ENCODE measurements at places on chromosomes 12 and 14.

DNA sequence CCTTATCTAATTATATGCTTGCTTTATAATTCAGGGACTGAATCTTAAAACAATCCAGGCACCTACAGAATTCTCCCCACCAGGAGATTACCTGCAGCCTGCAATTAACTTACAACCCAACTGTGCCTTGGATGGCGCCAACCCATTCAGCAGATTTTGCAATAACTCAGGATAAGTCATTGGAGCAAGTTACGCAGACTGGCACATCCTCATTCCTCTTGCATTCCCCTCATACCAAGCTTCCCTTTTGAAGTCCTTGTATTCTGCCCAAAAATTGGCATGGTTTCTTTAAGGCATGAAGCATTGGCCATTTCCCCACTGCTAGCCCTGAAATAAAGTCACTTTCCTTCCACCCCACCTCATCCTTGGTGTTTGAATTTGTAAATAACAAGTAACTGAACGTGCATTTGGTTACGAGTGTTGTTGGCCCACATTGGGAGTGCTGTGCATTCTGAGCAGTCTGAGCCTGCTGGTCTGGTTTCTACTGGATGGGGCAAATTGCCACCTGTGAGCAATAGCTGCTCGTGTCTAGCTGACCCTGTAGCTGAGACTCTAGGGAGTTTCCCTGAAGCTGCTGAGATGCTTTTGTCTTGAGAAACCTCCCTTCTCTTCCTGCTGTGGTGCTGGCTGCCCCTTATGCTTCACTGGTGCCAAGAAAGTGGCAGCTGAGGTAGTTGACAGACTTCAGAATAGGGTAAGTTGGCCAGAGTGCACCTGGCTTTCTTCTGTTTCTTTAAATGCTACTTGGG, 99.2 kb upstream of the SCAF11 start:
- no peak for DNase-seq

- peak; percentile 97 for DNase-seq
Observed at GRCh38 chr12:57621497-57622292, 10.5 kb downstream of the ARHGEF25 start.

GRCh38 chr12:57278465-57279381, 27.7 kb upstream of the STAC3 start:
- no peak for DNase-seq

GRCh38 chr12:93325855-93326254, 51.9 kb upstream of the NUDT4 start:
- no peak for DNase-seq

- no peak for DNase-seq
Observed at GRCh38 chr12:97246368-97246767, 216.2 kb upstream of the RMST start.

GRCh38 chr12:55780685-55781084, 36.8 kb downstream of the SARNP start:
- no peak for DNase-seq

GRCh38 chr12:76249501-76249900, 98.7 kb downstream of the BBS10 start:
- no peak for DNase-seq

- DNase-seq: no peak
Observed at GRCh38 chr14:94547726-94548125, 13.5 kb upstream of the SERPINA4 start.

GRCh38 chr12:29625359-29625953, 128.0 kb upstream of the OVCH1 start:
- no peak for DNase-seq

DNA sequence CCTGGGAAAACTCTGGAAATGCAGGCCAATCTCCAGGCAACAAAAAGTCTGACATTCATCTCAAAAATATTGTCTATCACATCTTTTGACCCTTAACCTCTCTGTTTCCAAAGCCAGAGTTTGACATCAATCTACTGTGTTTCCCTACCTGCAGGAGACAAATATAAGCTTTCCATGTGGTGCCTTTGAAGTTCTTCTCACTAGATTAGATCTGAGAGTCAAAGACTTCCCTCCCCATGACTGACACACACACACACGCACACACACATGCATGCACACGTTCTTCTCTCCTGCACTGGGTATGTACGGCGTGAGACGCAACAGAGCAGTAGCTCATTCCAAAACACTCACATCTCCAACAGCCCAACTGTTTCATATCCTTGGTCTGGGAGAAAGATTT, 8.1 kb upstream of the ITPR2 start:
- DNase-seq: no peak

GRCh38 chr12:28191051-28192048, 1.1 kb downstream of the CCDC91 start:
- DNase-seq: no peak

- no peak for DNase-seq
Observed at GRCh38 chr12:92059960-92060359, 85.7 kb downstream of the BTG1 start.

GRCh38 chr14:67108230-67108629, 81.0 kb upstream of the GARIN2 start:
- DNase-seq: no peak

- no peak for DNase-seq
Observed at GRCh38 chr14:95289323-95290010, 30.2 kb downstream of the CLMN start.

GRCh38 chr14:76855066-76855465, 28.9 kb downstream of the LRRC74A start:
- no peak for DNase-seq

- DNase-seq: no peak
Observed at GRCh38 chr12:4282892-4283511, 9.4 kb downstream of the CCND2 start.

DNA sequence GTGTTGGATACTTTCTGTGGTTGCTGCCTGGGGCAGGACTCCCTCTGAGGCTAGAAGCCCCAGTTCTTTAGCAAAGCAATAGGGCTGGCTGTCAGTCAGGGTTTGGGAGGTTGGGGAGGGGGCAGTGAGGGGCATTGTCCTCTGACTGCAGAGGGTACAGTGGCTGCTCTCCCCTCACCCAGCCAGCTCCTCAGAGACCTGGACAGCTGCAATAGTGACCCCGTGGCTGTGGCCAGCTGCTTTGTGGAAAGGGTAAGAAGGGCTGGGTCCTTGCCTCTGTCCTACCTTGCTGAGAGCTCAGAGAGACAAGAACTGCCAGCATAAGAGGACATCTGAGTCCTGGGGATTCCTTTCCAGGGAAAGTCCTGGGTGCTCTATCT, 25.8 kb downstream of the PLEKHG3 start:
- DNase-seq: no peak

GRCh38 chr12:49949866-49950265, 671 bp upstream of the AQP2 start:
- DNase-seq: no peak

DNA sequence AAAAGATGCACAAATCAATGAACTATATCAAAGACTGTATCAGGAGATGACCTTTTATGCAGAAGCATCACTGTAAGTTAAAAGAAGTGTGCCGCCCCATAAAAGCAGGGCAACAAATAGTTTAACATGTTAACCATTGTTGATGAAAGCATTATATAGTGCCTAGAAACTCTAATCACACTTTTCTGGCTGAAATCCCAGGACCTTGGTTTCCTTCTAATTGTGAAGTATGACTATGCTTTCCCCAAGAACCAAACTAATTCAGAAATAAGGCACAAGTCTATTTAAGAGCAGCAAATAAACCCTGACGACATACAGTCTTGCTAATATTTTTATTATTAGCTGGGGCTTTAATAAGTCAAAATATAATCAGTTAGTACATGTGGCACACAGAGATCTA, 21.7 kb downstream of the RACGAP1 start:
- no peak for DNase-seq

- DNase-seq: peak; percentile 80
Observed at GRCh38 chr14:102795060-102795925, 18.0 kb downstream of the TRAF3 start.

DNA sequence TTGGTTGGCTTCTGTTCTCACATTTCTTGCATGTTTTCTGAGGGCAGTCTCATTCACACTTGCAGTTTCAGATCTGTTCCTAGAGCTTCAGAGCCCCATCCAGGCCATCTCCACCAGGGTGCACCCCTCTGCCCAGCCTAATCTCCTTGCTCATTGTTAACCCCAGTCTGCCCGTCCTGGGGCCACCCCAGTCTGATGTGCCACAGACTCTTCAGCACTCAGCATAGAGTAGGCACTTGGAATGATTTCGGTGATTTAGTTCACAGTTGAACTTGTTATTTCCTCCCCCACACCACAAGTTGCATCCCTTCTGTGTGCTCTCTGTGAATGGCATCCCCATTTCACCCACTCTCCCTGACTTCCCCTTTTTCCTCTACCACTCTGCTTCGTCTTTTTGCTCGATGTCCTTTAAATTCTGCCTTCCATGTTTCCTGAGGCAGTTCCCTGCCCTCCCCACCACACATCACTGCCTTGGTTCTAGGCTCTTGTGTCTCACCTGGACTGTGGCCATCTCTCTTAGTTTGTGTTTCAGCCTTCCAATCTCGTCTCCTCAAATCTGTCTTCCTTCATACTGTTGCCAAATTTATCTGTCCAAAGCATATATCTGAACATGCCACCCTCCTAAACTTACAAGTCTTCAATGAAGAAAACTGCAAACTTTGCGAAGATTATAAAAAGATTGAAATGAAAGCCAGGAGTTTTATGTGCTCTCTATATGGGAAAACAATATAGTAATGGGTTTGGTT, 41.5 kb downstream of the ANO6 start:
- DNase-seq: no peak

GRCh38 chr14:33774723-33775470, 176.0 kb downstream of the EGLN3 start:
- DNase-seq: no peak

DNA sequence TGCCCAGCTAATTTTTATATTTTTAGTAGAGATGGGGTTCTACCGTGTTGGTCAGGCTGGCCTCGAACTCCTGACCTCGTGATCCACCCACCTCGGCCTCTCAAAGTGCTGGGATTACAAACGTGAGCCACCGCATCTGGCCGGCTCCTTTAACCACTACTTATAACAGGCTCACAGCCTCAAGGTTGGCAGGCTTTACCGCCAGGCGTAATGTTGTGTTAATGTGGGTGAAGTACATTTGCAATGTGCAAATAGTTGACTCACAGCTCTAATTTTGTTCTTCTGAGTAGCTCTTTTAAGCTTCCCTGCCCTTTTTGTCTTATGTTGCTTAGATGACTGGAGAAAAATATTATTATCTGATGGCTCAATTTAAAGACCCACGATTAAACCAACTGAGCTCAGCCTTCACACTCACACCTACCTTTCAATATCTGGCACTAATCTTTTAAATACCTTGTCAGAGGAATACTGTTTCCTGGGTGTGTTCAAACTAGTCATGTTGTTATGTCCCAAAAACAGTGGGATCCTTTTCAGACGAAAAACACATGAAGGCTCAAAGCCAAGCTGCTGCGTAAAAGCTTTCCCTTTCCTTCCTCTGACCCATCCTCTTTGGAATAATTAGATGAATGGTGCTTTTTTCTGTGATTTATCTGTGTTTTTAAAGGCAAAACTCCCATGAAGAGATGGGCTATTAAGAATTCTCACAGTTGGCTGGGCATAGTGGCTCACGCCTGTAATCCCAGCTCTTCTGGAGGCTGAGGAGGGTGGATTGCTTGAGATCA, 57.2 kb upstream of the USP44 start:
- no peak for DNase-seq

GRCh38 chr12:13318231-13319015, 121.9 kb downstream of the EMP1 start:
- DNase-seq: no peak

DNA sequence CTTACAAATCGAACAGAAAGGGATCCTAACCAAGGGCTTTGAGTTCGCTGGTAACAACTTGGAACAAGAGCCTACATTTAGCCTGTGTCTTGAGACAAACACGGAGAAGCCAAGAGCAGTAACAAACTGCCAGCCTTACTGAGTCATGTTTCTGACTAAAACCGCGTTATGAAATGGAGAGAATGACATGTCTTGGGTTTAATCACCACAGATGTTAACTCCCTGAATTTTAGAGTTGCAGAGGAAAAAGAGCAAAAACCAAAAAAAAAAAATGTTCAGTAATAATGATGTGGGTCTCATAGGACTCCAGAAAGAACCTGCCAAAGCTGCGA, 1.0 kb downstream of the BLTP3B start:
- no peak for DNase-seq

GRCh38 chr12:20220339-20220738, 148.0 kb upstream of the PDE3A start:
- DNase-seq: peak; percentile 19

GRCh38 chr12:106126441-106127337, 12.1 kb downstream of the NUAK1 start:
- no peak for DNase-seq

DNA sequence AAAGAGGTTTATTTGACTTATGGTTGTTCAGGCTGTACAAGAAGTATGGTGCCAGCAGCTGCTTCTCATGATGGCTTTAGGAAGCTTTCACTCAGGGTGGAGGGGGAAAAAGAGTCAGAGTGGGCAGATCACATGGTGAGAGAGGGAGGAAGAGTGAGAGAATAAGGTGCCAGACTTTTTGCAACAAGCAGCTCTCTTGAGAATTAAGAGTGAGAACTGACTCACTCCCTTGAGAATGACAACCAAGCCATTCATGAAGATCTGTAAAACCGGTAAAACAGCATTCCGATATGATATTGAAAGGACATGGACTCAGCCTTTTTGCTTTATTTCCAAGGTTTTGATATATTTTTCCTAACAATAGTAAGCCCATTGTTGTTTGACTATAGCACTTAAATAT, 501.2 kb downstream of the GALC start:
- no peak for DNase-seq

- DNase-seq: no peak
Observed at GRCh38 chr12:57888409-57889157, 42.1 kb upstream of the CTDSP2 start.

- DNase-seq: peak; percentile 73
Observed at GRCh38 chr12:31728289-31728916, 418 bp downstream of the AMN1 start.

- no peak for DNase-seq
Observed at GRCh38 chr14:70359076-70359424, 433 bp downstream of the COX16 start.

GRCh38 chr12:28955491-28955890, 193.6 kb upstream of the FAR2 start:
- DNase-seq: no peak

DNA sequence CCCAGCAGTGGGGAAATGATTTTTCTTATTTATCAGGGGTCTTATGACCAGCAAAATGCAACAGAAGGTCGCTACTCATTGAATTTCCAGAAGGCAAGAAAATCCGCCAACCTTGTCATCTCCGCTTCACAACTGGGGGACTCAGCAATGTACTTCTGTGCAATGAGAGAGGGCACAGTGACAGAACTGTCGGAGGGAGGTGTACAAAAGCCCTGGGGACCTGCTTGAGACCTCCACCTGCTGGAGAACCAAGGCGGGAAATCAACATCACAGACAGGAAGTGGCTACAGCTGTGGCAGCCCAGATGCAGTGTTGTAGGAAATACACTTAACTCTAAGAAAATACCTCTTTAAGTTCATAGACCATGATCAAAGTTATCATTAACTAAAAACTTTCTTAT, 250.9 kb upstream of the OR4E1 start:
- no peak for DNase-seq

GRCh38 chr12:122489038-122489437, 11.7 kb downstream of the ZCCHC8 start:
- DNase-seq: peak; percentile 19

DNA sequence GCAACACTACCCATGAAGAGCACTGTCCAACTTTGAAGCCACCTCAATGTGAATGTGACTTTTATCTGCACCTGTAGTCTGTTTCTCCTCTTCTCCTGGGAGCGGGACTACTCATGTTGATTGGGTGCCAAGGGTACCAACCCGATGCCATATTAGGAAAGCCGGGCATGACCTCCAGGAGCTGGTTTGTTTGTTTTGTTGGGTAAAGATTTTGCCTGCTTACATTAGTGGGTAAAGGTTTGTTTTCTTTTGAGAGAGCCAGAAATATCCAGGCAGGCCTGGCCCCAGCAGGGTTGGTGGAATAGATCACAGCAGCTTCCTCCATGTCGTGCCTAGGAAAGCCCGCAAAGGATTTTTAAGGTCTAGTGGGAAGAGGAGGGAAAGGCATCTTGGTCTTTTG, 19.7 kb upstream of the ITPK1 start:
- no peak for DNase-seq
